ENCODE measurements at places on chromosomes 13 and 19.

- DNase-seq: no peak
Measured at GRCh38 chr19:47274891-47275761, 441 bp downstream of the INAFM1 start.

DNA sequence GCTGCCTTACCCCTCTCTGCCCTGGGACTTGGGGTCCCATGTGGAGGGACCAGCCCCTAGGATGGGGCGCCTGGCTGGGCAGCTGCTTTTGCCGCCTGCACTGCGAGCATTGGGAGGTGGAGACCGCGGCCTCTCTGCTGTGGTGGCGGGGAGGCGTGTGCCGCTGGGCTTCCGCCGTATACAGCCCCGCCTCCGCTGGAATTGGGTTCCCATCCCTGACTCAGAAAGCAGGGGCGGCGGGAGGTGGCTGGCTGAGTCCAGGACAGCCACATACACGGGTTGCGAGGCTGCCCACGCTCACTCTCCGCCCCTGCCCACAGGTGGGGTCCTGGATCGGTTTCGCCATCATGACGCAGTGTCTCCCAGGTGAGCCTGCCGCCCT, 6.6 kb downstream of the NDUFB7 start:
- DNase-seq: no peak

- no peak for DNase-seq
Measured at GRCh38 chr19:6099033-6099432, 11.3 kb downstream of the RFX2 start.

GRCh38 chr19:7815325-7815724, 14.7 kb upstream of the EVI5L start:
- no peak for DNase-seq

DNA sequence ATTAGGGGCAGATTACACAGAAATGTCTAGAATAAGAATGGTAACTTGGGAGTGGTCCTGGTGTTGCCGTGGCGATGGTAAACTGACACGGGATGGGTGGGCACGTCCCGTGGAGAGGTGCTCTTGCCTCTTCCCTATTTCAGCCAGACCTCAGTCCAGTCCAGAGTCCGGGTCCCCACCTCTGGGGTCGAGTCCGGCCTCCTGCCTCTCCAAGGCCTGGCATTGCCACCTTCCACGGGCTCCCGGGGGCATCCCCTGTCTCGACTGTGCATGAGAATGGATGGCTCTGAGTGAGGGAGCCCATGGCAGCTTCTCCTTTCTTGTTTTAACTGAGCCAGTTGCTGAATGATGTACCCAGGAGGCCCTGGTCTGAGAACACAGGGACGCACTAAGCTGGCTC, 142.3 kb downstream of the SOX1 start:
- DNase-seq: no peak

DNA sequence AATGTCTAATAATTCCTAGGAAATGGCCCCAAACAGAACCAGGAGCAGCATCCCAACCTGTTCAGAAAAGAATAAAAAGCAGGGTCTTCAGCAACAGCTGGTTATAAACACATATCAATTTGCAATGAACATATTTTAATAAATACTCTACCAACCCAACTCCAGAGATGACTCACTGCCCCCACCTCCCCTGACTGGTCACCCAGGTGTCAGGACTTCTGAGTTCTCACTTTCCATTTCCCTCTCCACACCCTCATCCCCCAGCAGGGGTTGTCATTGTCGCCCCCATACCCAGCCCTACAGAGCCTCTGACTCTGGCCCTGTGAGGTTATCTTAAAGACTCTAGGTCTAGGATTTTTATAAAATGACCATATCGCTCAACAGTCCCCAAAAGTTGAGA, 6.9 kb downstream of the SERPINE3 start:
- DNase-seq: no peak

DNA sequence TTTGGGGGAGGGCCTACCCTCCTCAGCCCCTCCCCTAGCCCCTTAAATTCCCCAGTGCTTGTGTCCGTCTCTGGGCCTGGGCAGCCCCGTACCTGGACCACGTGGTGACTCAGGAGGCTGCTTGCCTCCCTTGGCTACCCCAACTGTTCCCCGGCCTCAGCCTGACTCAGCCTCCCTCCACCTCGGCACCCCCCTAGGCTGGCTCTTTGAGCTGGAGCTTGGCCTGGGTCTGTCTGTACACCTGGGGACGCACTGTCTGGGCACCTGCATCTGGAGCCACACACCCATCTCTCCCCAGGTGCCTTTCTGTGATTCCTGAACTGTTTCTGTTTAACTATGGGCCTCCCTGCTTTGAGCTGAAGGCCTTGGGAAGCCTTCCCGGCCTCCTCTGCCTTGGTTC, 1.8 kb upstream of the KLK14 start:
- DNase-seq: no peak

DNA sequence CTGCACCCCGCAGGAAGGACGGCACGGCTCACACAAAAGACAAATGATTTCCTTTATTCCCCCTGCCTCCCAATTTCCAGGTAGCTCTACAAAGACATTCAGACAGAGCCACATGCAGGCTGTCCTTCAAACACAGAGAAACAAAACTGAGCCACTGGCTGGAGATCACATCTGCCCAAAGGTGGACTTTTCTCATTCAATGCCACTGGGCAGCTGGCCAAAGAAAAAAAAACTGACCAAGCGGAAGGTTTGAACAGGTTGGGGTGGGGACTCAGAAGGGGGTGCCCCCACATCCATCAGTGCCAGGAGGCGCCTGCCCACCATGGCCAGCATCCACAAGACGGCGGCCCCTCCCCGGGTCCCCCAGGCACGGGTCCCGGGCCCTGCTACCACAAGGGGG, 17.8 kb upstream of the MATK start:
- DNase-seq: no peak

- no peak for DNase-seq
Measured at GRCh38 chr19:3575949-3576673, 3.4 kb downstream of the HMG20B start.

DNA sequence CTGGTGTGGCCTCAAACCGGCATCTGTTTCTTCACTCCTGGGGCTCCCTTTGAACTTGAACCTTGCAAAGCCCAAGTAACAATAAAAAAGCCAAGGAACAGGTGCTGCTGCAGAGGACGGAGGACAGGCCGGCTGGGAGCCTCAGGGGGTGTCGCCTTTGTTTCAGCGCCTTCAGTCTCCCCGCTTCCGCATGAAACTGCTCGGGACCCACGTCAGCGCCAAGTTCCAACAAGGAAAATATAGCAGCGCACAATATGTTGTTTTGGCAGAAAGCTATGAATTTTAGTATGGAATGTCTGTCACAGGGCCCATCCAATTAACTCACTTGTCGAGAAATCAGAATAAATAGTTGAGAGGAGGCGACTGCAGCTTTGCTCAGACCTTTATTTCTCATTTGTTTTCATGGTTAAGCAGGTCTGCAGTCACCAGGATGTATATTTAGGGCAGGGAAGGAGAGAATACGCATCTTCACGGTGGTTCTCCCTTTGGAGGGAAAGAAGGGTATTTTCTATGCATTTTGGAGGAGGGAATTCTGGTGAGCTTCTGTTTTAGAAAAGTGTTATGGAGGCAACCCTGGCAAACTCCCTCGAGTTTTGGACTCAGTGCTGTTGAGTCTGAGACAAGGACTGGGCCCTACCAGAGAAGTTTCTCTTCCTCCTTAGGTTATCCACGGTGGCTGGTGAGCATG, 34.3 kb upstream of the MEDAG start:
- no peak for DNase-seq

DNA sequence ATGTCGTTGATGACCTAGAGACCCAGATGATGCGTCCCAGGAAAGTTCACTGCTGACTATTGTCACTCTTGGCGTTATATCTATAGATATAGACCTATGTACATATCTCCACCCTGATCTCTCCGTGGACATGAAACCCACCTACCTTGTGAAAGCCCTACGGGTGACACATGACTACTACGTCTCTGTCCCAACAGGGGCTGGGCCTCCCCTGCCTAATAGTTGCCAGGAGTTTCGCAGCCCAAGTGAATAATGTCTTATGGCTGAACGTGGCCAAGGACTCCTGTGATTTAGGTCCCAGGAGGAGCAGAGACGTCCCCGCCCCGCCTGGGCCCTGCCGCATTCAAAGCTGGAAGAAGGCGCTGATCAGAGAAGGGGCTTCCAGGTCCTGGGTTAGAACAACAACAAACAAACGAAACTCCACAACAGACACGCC, 4.9 kb upstream of the POU4F1 start:
- no peak for DNase-seq

GRCh38 chr19:45346449-45346848, 5.9 kb downstream of the KLC3 start:
- DNase-seq: no peak

- no peak for DNase-seq
Measured at GRCh38 chr19:58040751-58041525, 7.1 kb downstream of the ZSCAN1 start.

DNA sequence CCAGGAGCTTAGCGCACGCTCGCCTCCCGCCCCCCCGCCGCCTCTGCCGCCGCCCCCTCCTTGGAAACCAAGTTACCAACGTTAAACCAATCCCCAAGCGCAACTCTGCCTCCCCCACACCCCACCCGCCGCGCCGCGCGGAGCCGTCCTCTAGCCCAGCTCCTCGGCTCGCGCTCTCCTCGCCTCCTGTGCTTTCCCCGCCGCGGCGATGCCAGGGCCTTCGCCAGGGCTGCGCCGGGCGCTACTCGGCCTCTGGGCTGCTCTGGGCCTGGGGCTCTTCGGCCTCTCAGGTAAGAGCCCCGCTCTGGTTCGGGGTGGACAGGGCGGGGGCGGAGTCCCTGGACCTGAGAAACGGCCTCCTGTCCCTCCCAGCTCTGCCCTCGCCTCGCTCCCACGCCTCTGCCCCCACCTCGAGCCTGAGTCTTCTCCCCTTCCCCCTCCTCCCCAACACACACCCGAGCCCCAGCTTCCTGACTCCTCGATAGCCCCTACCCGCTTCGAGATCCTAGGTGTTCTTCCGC, at the start of gene ICAM5:
TSS of gene ICAM5 (plus strand) at position 117 of the 521 bp plus-strand sequence. CDS start at position 209, 92 bp downstream.
- DNase-seq: no peak

GRCh38 chr13:36965767-36966166, 33.4 kb downstream of the ALG5 start:
- DNase-seq: no peak

- DNase-seq: no peak
Measured at GRCh38 chr13:102903659-102904407, 58.0 kb downstream of the ERCC5 start.
